ENCODE measurements at places on chromosomes 4 and X.

DNA sequence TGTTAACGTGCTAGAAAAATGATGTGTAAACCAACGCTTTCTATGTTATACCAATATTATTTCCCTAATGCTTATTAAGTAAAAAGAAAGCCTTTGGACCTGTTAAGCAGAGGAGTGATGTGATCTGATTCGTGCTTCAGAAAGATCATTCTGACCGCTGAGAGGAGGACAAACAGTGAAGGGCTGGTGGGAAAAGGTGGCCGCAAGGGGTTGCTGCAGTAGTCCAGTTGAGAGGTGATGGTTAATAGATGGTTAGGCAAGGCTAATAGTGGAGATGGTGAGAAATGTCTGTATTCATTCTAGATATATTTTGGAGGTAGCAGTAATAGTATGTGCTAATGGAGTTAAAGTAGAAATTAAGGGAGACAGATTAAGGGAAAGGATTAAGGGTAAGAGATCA, 12.9 kb upstream of the VGLL1 start:
- no peak for DNase-seq

DNA sequence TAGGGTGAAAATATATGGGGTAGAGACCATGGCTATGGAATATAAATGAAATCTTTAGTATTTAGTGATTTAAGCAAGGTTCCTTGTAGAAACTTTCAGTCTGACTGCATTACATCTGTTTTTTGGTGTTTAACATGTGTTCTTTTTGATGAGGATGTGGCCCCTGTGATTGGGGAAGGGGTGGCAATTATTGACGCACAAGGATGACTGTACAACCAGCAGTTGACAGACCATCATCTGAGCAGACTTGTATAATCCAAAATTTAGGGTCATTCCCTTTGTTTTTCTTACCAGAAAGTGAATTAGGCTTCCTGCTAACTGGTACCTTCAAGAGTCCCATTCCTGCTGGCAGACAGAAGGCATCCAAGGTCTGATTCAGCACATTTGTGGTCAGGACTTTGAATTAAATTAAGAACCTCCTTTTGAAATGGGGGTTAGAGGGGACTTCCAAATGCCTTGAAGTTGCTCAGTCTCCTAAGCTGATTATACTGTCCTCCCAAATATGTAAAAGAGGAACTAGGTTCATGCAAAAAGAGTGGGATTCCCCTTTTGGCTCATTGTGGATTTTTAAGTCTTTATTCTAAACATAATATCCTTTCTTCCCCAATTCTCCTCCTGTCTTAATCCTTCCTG, 112.4 kb upstream of the CXCL13 start:
- no peak for DNase-seq

DNA sequence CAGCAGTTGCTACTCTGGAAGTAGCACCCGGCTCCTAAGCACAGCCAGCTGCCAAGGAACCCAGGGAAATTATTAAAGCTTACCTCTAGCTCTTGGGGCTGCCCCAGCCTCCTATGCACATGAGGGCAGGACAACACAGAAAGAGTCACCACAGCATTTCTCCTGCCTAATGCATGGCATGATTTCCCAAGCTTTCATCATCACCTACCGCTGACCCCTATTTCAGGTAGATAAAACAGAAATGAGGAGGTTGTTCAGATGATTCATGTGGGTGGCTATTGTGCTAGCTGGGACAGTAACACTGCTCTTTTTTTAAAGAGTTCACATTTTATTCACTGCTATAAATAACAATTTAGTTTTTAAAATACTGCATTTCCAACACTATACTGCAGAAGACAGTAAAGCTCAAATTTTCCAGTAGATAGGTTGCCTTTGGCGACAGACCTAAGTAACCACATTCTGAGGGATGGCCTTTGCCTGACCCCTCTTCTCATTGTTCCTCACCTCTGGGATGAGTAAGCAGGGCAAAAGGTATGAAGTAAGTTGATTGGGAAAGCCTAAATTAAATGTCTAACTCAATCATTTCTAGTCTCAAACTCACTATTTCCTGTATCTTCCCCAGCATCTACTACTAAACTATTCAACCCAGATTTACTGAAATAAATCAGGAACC, 16.7 kb downstream of the CASK start:
- DNase-seq = no peak

DNA sequence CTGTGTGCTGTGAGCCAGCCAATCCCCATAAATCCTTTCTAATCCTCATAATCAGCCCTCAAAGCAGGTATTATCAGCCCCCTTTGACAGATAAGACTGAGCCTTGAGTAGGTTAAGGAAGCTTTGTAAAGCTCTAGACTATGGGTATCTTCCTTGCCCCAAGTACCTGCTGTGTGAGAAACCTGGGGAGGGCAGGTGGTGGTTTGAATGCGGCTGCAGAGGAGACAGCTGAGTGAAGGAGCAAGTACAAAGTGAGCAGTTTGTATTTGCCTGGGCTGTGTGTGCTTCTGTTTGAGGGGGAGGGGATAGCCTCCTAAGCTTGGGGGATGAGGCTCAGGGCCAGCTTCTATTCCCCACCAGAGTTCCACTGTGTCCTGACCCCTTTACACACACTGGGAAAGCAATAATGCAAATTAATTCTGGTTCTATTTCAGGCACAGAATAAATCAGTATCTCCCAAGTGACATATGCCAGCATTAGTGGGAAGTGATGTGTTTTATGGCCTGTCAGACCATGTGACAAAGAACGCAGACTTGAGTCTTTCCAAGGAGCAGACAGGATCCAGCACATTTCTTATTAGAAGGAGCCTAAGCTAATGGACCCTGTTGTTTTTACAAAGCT, 63.5 kb downstream of the EVC start:
- no peak for DNase-seq

Measured in effector CD4-positive, alpha-beta T cell (primary cell).